ENCODE measurements at places on chromosomes 4 and X. TPM values are rescaled to one million over a fixed set of nuclear protein-coding genes. Genes with fewer than 3 reads are reported as not detected.

Gene ZMAT1
- 0.76 TPM for total RNA-seq

Gene ADAMTS3
- 0.34 TPM for total RNA-seq

Gene APLN
- total RNA-seq: 3.4 TPM

Gene XG
- 0.11 TPM for total RNA-seq

Gene ENPEP
- total RNA-seq: 0.17 TPM

Gene GLUD2
- 0.43 TPM for total RNA-seq

Gene IBSP
- not detected for total RNA-seq

Gene SMIM43
- 0.09 TPM for total RNA-seq
